Dermis blood vessel endothelial cell (primary cell): ENCODE measurements at places on chromosomes 16 and 17. TPM values are rescaled to one million over a fixed set of nuclear protein-coding genes. Genes with fewer than 3 reads are reported as not detected.

TVP23A gene
- total RNA-seq, result not detected in 2 replicates

DHRS7C gene
- not detected in 2 replicates for total RNA-seq

CCDC40 gene
- 1.4 and 2.2 TPM in 2 replicates for total RNA-seq

CTF1 gene
- 0.17 and 0.70 TPM in 2 replicates for total RNA-seq
